ENCODE measurements at places on chromosomes 3 and 15.

- peak; percentile 86 for DNase-seq
Measured at GRCh38 chr3:186653984-186654383, 11.8 kb upstream of the HRG start.

DNA sequence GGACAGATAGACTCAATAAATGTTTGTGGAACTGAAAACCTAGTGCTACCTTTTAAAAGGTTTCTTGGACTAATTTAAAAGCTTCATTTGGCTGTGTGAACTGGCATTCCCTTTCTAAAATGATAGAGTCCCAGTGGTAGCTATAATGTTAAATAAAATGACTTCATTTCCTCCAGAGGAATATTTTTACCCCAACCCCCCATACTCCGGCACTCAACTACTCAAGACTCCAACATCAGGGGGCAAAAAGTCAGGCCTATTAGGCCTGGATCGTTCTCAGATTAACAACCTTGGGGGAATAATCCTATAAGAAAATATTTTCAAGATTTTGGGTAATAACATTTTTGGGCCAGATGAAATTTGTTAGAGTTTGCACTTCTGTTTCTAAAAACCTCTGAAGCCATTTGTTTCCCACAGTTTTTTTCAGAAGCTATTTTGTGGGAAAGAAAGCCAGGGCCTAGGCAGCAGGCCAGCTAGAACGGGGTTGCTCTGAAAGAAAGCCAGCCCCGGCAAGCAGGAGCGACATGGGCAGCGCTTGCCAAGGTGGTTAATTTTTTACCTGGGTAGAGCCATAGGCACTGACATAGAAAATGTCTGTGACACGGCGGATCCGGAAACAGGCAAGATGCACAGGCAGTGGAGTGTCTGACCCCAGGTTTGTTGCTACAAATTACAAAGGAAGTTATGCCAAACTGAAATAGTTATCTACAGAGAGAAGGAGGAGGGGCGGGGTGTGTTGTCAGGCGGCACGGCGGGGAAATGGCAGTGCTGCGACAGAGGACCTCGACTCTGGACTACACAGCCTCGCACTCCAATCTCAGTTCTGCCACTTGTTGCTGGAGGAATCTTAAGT lies 84.6 kb downstream of the MAGI1 start:
- no peak for DNase-seq

GRCh38 chr3:108062051-108062450 lies 28.8 kb downstream of the CD47 start:
- DNase-seq, result no peak

DNA sequence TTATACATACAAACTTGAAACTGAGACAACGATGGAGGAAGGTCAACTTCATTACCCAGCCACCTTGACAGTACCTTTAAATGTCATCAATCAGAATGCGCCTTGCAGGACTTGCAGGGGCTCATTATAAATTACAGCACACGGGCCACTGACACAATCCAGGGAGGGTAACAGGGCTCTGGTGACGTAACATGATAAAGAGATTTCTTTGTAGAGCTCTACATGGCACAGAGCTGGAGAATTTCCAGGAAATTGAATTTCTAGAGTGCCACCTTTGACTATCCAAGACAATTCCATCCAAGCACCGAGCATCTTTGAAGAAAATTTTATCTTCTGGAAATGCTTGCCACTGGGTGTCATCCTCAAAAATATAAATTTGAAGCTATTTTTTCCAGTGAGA lies 486.0 kb downstream of the FOXP1 start:
- DNase-seq, result no peak

DNA sequence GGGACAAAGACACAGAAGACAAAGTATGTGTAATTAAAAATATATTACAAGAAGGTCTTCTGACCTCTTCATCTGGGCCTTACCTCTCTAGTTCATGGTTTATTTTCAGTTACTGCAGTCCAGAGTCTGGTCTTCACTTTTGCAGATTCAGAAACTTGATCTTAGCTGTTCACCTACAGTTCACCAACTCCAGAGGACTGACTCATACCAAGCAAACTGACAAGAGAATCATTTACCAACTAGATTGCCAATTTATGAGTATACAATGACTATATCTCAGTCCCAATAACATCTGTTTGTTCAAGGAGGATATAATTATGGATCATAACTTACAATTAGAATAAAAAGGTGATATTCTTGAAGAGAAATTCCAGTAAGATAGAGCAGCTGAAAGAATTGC lies 9.0 kb downstream of the P2RY1 start:
- DNase-seq, result no peak

DNA sequence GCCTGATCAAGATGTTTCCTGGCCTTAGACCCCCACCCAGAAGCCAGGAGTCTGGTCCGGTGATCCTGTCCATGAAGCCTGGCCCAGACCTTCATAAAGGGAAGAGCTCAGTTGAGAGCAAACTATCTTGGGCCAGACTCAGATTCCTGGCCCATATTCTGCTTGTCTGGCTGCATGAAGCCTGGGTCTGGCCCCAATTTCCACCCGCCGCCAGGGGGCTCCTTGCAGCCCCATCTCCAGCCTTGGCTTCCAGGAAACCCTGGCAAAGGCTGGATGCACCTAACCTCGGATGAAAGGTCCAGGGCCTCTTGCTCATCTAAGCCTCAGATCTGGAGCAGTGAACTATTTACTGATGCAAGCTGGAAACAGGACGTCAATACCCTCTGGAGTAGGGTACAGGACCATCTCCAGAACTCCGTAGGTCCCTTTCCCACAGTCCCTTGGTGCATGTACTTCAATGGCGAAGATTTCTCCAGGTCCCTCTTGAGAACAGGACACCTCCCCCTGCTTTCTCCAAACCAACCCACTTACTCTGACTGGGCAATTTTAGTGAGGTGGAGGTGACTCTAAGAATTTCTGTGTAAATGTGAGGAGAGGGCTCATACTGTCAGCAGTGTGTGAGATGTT lies 5.6 kb downstream of the FOXL2 start:
- DNase-seq, result peak; percentile 81

- DNase-seq, result no peak
Measured at GRCh38 chr3:58072052-58072762, 64.0 kb downstream of the FLNB start.

- DNase-seq, result no peak
Measured at GRCh38 chr3:69568458-69568857, 170.8 kb upstream of the MITF start.

DNA sequence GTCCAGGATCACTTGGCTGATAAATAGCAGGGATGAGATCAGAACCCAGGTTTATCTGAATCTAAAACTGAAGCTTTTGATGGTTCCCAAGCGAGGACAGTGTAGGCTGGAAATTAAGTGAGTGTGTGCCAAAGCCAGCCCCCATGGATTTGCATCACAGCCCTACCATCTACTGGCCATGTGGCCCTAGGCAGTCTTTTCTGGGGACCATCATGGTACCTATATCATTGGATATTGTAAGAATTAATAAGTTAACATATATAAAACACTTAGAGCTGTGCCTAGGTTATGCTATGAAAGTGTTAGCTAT lies 32.8 kb upstream of the SSR3 start:
- DNase-seq, result no peak

All from H9 (cell line).